ENCODE measurements at places on chromosomes 2 and 18. TPM values are rescaled to one million over a fixed set of nuclear protein-coding genes. Genes with fewer than 3 reads are reported as not detected.

The RGPD8 gene
- 3.4 TPM for total RNA-seq

GRCh38 chr2:28185891-28186290, 206.8 kb upstream of the FOSL2 start:
- peak; percentile 43 for DNase-seq

The ANTXR1 gene
- total RNA-seq = 69.7 TPM

The INPP5D gene
- total RNA-seq = 0.24 TPM

DNA sequence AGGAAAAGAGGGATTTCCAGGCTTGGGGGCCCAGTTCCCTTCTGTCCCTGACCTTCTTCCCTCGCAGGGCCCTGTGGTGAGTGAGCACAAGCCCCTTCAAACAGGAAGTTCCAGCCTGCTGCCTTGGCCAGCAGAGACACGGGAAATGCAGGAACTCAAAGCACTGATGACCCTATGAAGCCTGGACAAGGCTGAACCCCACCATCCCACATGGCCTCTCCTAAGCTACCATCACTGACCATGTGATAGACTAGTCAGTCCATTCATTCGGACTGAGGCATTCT, 196.4 kb downstream of the TNS1 start:
- DNase-seq = no peak

GRCh38 chr2:105446501-105446900, 47.6 kb upstream of the FHL2 start:
- DNase-seq = no peak

The SRSF7 gene
- total RNA-seq = 249 TPM

GRCh38 chr2:45637440-45637839, 14.0 kb upstream of the PRKCE start:
- peak; percentile 50 for DNase-seq

GRCh38 chr18:42156281-42156680, 201.2 kb downstream of the PIK3C3 start:
- DNase-seq = no peak

The RGPD4 gene
- total RNA-seq = not detected

- DNase-seq = peak; percentile 32
These were observed 55.1 kb upstream of the SIX3 start for GRCh38 chr2:44886414-44886813.

DNA sequence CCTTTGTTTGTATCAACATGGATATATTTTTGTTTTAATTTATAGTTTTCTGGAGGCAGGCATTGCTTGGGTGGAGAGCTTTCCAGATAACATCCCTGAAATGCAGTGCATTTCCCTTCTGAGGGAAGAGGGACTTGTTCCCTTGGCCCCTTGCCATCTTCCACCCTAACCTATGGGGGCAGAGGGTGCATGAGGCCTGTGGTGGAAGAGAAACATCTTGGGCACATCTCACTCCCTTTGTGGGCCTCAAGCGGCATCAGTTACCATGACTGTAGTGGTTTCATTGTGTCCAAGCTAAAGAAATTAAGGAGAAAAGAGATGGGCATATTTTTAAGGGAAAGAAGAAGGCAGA, 5.3 kb upstream of the RPL37A start:
- DNase-seq = no peak

The CRYGC gene
- total RNA-seq = not detected

- no peak for DNase-seq
These were observed 47.3 kb downstream of the ROCK1 start for GRCh38 chr18:21064347-21064746.

The IL18RAP gene
- total RNA-seq = not detected

The IL37 gene
- 0.36 TPM for total RNA-seq

The SCYGR7 gene
- not detected for total RNA-seq

DNA sequence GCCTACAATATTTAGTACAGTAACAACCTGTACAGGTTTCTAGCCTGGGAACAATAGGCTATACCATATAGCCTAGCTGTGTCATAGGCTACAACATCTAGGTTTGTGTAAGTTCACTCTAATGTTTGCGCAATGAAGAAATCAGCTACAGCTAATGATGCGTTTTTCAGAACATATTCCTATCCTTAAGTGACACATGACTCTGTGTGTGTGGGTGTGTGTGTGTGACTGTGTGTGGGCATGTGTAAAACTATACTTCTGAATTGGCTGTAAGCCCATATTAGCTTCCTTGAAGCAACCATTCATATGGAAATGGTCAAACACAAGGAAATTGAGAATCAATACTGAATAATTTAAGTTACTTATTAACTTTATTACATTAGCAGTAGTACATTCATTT, 120.8 kb upstream of the SULT1C3 start:
- DNase-seq = no peak

- DNase-seq = no peak
These were observed 31.0 kb upstream of the GALNT3 start for GRCh38 chr2:165825041-165825440.

- peak; percentile 99 for DNase-seq
These were observed 104.3 kb upstream of the ST6GAL2 start for GRCh38 chr2:106990297-106990696.

DNA sequence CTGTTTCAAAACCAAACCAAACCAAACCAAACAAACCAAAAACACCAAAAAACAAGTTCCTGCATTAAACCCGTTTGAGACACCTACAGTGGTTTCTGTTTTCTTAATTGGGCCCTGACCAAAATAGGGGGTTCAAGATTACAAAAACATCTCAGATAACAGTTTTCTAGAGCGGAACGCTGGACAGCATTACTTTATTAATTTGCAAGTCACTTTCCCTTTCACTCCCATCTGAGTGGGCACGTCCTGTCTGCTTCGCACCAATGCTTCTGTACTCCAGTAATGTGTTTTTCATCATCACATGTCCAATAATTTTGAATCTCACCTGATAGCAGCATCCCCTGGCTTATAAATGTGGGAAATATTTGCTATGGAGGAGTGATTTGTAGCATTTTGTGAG, 11.7 kb upstream of the MYO1B start:
- no peak for DNase-seq

The RFTN2 gene
- 1.7 TPM for total RNA-seq

DNA sequence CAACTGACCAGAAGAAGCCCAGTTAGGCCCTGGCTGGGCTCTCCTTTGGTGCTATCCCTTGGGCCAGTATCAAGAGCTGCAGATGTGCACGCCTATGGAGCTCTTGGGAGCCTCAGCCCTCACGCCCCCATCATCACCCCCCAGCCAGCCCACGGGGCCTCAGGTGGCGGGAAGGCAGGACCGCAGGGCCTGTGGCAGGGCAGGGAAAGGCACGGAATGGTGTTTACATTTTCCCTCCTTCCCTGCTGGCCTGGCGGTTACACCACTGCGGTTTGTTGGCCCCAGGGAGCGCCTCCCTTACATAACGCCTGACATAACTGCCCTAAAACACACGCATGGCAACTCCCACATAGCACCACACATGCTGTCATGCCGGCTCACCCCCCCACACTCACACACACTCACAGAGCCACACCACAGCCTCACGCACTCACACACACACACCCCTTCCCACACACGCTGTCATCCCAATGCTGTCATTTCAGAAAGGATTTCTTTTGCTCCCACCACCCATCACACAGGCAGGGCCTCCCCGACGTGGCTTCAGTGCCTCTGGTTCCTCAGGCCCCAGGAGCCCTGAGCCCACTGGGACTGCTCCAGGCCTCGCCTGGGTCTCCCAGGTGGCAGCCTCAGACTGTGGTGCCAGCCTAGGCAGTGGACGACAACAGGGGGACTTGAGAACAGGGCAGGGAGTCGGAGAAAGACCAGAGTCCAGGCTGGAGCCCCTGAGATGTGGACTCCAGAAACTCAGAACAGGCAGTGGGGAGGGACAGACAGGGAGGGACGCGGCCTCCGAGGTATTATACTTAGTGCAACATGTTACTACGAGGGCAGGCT, 15.7 kb downstream of the ZFP36L2 start:
- peak; percentile 13 for DNase-seq

The CCDC88A gene
- 86.3 TPM for total RNA-seq

- no peak for DNase-seq
These were observed 4.2 kb downstream of the RNF152 start for GRCh38 chr18:61888622-61889021.

The GAL3ST2 gene
- not detected for total RNA-seq
